ENCODE measurements at places on chromosomes 7 and 10.

- no peak for DNase-seq
Observed at GRCh38 chr10:53918755-53919154, 882.3 kb downstream of the PCDH15 start.

- no peak for DNase-seq
Observed at GRCh38 chr10:78716043-78716660, 352.6 kb upstream of the ZMIZ1 start.

DNA sequence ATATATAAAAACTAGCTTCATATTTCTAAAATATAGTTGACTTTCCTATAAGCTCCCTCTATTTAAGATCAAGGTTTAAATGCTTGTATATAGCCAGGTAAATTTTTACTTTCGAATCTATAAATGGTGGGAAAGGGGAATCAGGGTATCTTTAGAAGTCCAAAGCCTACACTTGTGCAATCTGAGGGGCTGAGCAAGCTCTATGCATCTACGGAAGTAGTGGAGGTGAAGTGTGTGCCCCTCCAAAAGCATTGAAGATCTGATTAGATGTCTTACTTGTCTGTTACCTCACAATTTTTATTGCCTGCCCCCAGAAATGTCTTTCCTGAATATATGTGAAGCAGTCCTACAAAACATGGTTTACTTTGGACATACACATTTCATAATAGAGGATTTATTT lies 1.6 kb downstream of the AKAP9 start:
- no peak for DNase-seq

DNA sequence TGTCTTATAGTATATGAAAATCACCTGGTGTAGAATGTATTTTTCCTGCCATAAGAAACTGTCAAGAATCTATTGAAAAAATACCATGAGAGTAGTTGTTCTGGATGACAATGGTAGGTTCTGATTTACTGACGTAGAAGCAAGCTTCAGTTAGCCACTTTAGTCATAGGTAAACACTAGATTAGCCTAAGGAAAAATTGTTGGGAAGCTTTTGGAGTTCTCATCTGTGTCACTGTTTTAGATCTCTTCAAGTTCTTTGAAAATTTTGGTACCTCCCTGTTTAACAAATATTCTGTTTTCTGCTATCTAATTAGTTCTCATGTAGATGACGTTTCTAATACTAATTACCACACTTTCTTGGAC lies 131.8 kb downstream of the ADK start:
- no peak for DNase-seq

GRCh38 chr10:100740476-100741377 lies 4.7 kb upstream of the PAX2 start:
- no peak for DNase-seq

DNA sequence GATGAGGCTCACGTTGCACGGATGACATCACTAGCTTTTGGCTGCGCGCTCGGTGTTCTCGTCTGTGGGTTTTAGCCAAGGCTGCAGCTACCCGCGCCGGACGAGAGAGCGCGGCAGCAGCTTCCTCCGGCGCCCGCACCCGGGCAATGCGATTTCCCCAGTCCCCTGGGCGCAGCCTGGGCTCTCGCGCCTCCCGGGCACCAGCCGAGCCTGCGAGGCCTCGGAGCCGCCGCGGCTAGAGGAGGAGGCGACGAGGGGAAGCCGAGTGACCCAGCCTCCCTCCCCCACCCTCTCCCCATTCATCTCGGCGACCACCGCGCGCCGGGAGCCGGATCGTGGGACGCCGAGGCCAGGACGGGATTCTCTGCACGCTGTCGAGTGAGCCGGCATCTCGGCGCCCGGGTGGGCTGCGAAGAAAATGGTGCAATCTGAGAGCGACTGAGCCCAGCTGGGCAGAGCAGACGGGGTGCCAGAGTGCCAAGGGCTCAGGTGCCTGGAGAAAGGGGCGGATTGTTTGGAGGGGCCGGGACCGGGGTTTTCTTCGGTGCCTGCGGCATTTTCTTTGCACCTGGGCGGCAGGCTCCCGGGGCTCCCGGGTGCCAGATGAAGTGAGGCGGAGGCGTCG lies 1.2 kb upstream of the TMEM178B start:
- DNase-seq: peak; percentile 10
